ENCODE measurements at places on chromosomes 12 and 14.

DNA sequence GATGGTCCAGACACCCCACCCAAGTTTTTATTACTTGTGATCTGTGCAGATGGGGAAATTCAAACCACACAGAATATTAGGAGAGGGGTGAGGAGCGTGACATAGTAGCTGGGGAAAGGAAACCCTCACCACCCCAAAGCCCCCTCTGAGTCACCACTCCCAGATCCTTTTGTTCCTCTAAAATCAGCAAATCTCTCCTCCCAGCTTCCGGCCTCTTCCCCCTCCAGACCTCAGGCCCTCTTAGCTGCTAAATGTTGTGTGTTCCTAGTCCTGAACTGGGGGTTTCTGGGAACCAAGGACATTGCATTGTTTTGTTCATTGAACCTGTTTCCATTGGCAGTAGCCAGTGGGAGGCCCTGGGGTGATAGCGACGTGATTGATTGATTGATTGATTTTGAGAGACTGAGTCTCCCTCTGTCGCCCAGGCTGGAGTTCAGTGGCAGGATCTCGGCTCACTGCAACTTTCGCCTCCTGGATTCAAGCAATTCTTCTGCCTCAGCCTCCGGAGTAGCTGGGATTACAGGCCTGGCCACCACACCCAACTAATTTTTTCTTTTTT, 5.9 kb upstream of the ORAI1 start:
- no peak for DNase-seq

DNA sequence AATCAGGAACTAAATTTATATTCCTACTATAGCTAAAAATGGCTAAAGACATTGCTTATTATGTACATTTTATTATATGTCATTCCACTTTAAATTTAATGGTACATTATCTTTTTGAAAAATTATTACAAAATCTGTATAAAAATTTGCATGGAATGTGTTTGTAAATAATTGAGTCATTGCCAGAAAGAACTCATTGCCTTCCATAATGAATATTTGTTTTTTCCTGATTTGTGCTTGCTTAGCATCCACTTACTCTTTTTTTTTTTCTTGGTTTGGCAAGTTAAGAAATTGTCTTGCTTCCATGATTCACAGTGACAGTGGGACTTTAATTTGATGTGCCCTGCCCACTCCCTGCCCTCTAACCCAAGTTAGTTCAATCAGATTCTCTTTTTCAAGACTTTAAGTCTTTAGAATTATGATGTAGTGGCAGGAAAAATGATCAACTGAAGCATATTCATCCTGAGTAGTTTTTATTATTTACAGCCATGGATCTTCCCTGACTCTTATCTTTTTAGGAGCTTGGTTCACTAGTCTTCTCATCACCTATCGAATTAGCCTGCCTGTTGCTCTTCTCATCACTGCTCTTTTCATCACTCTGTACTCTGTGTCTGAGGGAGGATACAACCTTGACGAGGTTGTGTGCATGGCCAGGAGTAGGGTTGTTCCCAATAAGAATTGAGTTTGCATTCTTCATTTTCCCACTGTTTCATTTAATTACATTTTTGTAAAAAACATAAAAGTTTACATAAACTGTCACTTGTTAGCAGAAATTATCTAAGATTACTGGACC, 442.0 kb downstream of the BTG1 start:
- DNase-seq, result no peak

DNA sequence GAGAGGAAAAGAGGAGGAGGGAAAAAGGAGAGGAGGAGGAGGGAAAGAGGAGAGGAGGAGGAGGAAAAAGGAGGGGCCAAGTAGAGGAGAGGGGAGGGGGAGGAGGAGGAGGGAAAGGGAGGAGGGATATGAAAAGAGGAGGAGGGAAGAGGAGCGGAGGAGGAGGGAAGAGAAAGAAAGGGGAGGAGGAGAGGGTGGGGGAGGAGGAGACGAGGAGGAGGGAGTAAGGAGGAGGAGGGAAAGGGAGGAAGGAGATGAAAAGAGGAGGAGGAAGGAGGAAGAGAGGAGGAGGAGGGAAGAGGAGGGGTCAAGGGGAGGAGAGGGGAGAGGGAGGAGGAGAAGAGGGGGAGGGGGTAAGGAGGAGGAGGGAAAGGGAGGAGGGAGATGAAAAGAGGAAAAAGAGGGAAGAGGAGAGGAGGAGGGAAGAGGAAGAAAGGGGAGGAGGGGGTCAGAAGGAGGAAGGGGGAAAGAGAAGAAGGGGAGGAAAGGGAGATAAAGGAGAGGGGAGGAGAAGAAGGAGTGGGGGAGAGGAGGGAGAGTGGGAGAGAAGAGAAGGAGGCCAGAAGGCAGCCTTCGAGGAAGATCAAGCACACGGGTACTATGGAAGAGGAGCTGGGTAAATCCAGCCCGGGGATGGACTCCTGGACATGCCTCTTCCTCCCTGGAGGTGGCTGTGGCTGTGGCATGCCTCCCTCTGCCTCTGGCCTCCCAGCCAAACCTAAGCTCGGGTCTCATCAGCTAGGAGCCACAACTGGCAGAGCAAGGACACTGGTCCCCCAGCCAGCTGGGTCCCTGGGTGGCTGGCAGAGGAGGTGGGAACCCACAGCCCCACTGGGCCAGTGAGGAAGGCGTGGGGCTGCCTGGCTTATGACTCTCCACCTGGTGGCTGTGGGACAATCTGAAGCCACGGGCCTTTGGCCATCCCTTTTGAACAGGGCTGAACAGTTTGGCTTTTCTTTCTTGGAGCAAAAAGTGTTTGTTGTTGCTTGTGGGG, 3.0 kb upstream of the CMKLR1 start:
- no peak for DNase-seq

DNA sequence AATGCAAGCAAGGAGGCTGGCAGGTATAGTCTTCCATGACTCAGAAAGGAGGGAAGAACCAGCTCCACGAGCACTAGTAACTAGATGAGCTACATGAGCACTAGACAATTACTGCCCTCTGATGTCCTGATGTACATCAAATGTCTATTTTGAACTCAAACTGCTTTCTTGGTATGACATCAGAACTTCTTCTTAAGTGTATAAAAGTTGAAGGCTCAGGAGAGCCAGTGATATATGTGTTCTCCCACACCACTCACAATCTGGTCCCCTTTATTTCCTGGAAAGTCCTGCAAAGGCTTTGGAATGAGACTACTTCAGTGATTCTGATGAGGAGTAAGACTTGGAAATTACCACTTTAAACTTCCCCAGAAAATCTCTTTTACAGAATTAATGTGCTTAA, 18.5 kb upstream of the DHRS7 start:
- DNase-seq, result no peak

GRCh38 chr12:9135903-9136310, 20.2 kb upstream of the A2M start:
- no peak for DNase-seq

GRCh38 chr12:27163048-27163715, 80.8 kb upstream of the C12orf71 start:
- no peak for DNase-seq

DNA sequence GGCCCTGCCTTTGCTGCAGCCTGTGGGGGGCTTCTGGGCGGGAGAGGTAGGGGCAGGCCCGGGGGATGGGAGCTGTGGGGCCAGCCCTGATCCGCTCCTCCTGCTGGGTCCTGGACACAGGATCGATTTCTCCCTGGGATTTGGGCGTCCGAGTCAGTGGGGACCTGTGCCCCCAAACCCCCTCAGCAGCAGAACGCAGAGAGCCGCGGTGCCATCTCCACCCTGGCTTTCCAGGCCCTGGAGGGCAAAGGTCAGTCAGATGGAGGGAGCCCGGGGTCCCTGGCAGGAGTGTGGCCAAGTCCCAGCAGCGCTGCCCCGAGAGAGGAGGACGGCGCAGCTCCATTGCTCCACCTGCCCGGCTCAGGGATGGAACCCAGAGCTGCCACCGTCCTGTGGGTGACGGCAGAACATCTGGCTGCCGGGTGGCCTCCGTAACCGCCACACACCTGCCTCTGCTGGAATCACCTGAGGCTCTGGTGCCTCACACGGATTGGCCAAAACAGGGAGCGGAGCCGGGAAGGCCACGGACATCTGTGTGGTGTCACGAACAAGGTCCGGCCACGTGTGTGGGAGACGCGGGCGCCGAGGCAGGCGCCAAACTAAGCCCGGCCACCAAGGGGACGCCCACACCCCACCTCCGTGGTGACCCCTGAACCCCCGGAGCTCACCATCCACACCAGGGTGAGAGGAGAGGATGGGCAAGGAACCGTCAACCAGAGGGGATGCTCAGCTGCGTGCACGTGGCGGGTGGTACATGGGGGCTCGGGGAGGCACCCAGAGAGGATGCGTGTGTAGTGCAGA, 80.3 kb upstream of the FBRSL1 start:
- no peak for DNase-seq

DNA sequence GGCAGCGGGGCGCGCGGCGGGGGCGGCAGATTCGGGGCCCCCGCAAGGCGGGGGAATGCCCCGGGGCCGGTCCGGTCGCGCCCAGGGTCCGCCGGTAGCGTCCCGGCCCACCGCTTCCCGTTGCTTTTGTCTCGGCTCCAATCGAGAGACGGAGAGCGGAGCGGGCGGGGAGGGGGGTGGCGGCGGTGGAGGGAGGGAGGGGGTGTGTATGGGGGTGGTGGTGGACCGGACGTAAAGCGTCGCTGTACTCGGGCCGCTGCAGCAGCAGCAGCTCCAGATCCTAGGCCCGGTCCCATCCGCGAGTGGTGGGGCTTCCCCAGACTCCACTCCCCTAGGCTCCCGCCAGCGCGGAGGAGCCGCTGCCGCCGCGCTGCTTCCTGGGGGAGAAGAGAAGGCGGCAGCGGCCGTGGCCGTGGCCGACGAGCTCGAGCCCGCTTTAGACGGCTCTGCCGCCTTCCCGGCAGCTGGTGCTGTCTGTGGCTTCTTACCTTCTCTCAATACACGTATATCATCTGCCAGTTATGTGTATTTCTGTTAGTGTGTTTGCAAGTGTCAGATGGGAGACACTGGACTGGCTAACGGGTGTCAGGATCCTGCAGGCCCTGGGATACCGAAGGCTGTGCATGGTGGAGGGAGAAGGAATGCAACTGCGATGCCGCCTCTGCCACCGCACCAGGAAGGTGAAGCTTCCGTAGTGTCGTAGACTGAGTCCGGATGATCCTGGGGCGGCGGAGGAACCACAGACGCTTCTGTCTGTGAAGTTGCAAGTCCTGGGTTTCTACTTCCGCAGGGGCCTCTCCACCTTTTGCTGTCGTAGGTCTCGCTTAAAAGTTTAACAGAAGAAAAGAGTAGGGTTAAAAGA, 508 bp downstream of the CNOT2 start:
- DNase-seq, result peak; percentile 58

DNA sequence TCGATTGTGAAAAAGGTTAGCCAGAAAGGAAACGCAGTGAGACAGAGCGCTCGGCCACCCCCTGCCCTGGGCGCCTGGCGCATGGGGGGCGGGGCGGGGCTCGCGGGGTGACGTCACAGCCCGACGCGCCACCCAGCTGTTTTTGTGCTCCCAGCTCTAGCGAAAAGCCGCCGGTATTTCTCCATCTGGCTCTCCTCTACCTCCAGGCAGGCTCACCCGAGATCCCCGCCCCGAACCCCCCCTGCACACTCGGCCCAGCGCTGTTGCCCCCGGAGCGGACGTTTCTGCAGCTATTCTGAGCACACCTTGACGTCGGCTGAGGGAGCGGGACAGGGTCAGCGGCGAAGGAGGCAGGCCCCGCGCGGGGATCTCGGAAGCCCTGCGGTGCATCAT, at the start of gene GABARAPL1:
Gene GABARAPL1, plus strand, starts transcription at position 139 of the 393 bp plus-strand sequence. Its CDS starts 253 bp downstream, at position 392.
- peak; percentile 79 for DNase-seq

GRCh38 chr14:34283590-34283989, 178.4 kb downstream of the SPTSSA start:
- DNase-seq, result no peak

DNA sequence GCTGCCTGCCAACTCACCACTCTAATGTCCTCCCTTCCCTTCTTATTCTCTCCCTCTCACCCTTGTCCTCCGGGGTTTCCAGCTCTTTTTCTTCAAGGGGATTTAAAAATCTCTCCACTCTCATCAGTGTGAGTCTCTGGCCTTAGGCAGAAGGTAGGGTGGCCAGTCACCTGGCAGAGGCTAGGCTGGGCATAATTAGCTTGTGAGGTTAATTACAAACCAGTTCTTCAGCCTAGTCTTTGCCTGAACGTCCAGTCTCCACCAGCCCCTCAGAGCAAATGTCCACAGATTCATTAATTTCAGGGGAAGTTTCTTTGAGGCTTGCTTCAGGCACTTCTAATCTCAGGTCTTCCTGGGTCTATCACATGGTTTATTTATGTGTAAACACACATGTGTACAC, 6.7 kb downstream of the KRT7 start:
- DNase-seq, result no peak

DNA sequence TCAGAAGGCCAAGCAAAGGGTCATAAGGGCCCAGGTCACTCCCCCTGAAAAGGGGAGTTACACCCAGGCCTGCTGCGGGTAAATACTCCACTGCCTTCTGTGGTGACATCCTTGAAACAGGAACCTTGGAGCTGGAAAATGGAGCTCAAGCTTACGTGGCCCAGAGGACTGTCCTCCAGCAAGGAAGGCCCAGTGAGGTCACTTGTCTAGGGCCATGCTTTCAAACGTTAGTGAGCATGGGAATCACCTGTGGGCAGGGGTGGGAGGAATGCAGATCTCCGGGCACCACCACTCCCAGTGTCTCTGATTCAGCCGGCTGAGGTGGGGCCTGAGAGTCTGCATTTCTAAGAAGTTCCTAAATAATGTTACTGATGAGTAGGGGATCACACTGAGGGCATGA, 140.5 kb upstream of the CCND2 start:
- DNase-seq, result no peak

DNA sequence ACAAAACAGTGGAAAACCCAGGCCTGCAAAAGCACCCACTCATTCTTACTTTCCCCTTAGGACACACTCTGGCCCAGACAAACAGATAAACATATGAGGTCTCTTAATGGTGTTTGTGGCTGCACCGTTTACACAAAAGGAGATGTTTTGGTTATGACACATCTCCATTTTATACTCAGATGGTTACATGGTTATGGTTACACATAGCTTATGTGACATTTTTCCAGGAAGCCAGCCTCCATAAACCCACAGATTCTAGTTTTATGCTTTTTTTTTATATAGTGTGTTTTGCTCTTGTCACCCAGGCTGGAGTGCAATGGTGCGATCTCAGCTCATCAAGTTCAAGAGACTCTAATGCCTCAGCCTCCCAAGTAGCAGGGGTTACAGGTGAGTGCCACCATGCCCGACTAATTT, 3.5 kb upstream of the KLRD1 start:
- DNase-seq, result no peak

GRCh38 chr14:92922883-92923743, at the start of gene CHGA:
Gene CHGA (plus strand): TSS chr14:92923150. CDS start chr14:92923360, 210 bp downstream.
- peak; percentile 67 for DNase-seq

GRCh38 chr12:111672822-111673381, 12.9 kb downstream of the BRAP start:
- DNase-seq, result no peak

- no peak for DNase-seq
Measured at GRCh38 chr12:48961331-48961730, 4.0 kb upstream of the ARF3 start.

Data from RWPE1 (cell line).